Ecto neural progenitor cell (in vitro differentiated cells): ENCODE measurements at places on chromosomes 5 and 9.

DNA sequence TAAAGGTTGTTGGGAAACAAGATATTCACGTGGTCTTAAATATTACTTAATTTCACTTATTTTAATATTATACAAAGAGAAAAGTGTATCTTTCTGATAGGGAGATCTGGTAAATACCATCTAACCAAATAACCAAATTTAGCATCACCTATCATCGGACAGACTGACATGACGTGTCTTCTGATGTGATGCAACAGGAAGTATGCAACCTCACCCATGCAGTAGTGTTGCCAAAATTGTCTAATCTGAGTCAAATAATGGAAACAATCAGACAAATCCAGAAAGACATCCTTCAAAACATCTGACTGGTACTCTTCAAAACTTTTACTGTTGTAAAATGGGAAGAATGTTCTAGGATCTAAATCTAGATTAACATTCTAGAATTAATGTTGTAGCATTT is 148.0 kb downstream of the FGF1 start:
- no peak for DNase-seq

GRCh38 chr5:36152324-36153297 is 700 bp downstream of the SKP2 start:
- DNase-seq = no peak

- DNase-seq = no peak
Observed at GRCh38 chr5:10734832-10735523, 26.1 kb downstream of the DAP start.

GRCh38 chr5:136166909-136167308 is 26.1 kb downstream of the SMIM32 start:
- no peak for DNase-seq

DNA sequence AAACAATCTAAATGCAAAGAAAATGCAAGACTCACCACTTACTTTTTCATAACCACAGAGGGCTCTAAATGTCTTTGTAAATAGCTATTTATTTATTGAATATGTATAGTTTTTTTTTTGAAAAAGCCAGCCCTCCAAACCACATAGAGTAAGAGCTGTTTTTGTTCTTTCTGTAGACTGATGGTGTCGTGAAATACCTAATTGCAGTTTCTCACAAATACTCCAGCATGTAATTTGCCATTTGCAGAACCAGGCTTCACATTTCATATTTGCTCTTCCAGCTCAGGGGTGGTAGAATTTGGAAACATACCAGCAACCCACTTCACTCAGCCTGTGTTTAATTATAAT is 159.8 kb downstream of the TMC1 start:
- no peak for DNase-seq

DNA sequence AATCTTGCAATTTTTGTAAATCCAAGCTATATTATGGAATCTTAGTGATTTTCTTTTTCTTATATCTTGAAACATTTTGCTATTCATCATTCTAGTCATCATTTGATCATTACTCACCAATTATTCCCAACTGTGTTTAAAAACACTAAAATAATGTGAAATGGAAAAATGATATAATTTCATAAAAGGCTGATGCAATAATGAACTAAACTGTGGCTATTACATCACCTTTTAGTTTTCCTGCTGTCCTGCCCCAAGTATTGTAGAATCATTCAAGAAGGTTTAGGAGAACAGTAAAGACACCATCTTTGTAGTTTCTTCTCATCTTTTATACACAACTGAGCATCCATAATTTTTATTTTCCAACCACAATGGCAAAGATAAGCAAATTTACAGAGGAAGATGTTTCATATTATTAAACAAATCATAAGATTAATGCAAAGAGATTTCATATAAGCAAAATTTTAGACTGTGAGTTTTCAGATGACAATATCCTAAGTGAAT is 431.0 kb upstream of the SLC30A5 start:
- DNase-seq = no peak

- no peak for DNase-seq
Observed at GRCh38 chr5:92676215-92677165, 904.5 kb downstream of the NR2F1-AS1 start.

DNA sequence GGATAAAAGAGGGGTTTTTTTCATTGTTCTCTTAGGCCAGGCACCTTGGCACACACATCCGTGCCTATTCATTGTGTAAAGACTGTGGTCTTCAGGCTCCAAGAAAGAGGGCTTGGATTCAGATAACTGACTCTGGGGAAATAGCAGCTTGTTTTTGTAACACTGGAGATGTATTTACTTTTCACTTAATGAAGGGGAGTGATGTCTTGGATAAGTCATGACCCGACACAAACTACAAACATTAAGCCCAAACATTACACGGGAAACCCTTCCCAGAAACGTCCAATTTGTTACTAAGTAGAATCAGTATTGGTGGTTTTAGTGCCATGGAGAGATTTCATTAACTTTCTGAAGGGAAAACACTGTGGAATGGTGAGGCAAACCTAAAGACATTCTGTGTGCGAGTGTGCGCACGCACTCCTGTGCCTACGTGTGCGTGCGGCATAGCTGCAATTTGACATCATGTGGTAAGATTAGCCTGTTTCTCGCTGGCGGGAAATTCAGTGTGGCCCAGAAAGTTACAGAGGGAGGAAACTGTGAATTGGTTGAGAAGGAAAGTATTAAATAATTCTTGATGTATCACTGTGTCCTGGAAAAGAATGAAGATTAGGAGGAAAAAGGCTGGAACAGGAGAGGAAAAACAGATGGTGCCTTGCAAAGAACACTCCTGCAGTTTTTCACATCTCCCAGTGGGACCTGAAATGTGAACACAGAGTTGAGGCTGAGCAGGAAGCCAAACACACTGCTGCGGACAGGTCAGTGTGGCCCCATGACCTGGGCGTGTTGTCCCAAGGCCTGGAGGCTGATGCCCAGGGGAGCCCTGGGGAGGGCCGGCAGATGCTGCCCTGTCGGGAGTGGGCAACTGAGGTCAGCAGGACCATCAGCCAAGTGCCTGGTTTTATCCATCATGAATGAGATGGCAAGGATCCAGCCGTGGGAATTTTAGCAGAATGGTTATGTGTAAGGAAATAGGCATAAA is 108.5 kb downstream of the GAS1 start:
- no peak for DNase-seq

GRCh38 chr9:121708768-121709488 is 57.5 kb downstream of the DAB2IP start:
- no peak for DNase-seq

GRCh38 chr9:137009938-137010732 is 13.8 kb upstream of the CLIC3 start:
- DNase-seq = no peak

GRCh38 chr9:110545705-110546104 is 33.8 kb downstream of the SVEP1 start:
- no peak for DNase-seq

DNA sequence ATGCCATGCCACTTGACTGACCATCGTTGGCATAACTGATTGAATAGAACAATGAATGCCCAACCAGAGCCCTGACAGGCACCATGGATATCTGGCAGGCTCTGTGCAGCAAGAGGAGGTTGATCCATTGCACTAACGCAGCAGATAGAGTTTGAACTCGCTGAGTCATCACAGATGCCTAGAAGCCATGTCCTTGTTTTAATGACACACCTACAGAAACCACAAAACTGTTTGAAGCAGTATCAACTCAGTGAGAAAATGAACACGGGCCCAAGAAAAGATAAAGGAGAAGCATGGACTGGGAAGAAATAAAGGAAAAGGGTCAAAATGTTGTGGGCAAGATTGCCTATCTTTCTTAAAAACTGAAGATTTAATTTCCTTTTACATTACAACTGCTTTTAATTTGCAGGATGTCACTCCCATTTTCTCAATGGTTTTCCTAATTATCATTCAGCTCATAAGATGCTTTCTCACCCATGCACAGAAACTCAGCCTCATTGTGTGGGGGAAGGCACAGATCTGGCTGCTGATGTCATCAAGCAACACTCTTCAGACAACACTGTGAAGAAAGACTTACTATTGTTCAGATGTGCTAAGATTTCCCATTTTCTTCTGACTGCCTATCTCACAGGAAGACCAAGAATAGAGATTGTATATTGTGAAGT is 129.0 kb downstream of the PIK3R1 start:
- DNase-seq = no peak

DNA sequence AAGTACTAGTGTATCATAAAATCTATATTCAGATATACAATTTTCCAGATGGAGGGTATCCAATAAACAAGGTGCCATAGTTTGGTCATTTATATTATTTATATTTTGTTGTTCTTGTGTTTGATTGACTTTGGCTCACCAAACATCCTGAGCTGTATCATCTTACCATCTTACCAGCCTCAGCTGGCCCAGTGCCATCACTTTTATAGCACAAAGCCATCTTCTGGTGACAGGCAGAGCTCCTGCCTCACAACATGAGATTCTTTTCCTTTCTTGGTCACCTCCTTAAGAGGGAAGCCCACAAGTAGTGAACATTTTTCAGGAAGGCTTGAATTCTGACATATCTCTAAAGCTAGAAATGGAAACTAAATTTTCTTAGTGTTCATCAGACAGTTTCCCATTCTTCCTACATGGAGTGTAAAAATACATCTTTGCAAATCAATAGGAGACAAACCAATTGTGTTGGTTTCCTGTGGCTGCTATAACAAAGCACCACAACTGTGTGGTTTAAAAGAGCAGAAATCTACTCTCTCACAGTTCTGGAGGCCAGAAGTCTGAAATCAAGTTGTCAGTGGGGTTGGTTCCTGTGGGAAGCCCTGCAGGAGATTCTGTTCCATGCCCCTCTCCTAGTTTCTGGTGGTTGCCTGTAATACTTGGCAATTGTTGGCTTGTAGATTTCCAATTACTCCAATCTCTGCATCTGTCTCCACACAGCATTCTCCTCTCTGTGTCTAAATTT is 341.8 kb downstream of the MAN2A1 start:
- no peak for DNase-seq

DNA sequence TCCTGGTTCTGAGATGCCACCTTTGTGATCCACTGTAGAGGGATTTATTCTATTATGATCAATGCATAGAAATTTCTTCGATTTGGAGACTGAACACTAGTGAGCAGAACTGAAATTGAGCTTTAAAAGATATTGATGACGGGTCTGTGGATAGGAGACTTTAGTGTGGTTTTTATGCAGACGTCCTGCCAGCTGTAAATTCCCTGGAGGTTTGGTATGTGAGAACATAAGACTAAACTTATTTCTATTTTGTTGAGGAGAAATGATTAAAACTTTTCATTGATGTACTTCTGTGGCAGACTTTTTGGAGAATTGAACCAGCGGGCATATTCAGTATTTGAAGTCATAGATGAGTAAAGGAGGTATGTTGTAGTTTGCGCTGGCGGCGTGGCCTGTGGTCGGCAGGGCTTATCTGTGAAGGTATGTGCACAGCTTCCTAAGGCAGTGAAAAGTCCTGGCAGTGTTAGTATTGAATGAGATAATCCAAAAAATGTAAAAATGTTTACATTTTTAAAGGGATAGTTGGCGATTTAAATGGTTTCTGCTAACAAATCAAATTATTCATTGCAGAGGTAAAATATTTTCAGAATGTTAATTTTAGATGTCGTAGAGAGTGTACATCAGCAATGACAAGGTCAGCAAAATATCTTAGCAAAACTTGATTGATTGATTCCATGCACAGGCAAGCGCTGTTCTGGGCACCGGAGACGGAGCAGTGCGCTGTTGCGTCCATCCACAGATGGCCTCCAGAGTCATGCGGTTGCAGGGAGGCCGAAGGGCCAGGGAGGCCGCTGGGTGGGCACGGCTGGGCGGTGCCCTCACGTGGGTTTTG is 20.4 kb downstream of the TENT4A start:
- no peak for DNase-seq

DNA sequence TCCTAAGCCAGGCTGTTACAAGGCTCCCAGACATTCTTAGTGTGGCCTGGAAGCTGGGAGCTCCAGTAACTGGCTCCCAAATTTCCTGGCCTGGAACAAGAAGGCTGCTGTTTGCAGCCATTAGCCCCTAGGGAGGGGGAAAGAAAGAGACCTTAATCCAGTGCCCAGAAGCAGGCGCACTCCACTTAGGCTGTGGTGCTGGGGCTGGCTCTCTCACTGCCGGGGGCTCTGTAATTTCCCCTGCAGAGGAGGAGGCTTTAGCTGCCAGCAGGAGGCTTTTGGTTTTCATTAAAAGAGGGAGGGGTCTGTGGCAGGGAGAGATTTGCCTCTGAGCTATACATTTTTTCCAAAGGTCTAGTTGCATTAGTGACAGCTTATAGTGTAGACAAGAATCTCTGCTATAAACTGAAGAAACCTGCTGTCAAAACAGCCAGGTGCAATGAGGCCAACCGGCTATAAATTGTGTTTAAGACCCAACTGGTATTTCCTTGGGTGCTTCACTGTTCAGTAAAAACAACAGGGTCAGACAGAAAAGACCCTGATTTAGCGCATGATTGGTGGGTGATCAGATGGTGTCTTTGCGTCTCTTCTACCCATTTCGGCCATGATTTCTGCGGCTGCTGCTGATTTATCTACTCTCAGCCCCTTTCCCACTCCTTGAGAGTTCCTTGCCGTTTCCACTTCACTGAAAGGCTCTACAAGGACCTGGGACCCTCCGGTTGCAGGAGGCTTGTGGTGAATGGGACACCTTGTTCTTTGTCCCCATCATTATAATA is 254.6 kb downstream of the AOPEP start:
- peak; percentile 66 for DNase-seq

- no peak for DNase-seq
Observed at GRCh38 chr5:95072281-95072680, 212.6 kb downstream of the MCTP1 start.

DNA sequence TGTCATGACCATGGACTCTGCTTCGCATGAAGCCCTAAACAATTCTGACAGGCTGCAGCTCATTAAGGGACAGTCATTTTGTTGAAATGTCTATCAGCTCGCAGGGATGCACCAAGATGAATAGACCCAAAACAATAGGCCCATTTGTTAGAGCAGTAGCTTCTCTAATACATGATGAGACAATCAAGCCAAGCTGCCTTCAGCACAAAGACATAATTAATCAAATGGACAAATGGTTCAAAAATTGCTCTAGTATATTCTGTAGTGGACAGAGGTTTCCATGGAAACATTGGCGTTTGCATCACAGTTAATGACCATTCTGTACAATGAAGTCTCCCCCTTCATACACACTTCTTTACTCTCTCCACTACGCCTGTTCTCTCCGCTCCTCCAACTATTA is 274.6 kb downstream of the ANXA1 start:
- DNase-seq = no peak

GRCh38 chr5:60382716-60383115 is 317.2 kb downstream of the DEPDC1B start:
- no peak for DNase-seq

GRCh38 chr5:153439130-153439529 is 51.3 kb upstream of the GRIA1 start:
- DNase-seq = no peak
